CD14-positive monocyte (primary cell): ENCODE measurements at places on chromosomes 16 and 17.
A peak's percentile ranks its signal among the peaks of the same experiment; 100 is the strongest.

- no peak for DNase-seq
Observed at GRCh38 chr16:79628501-79628975, 28.0 kb upstream of the MAF start.

GRCh38 chr16:77711179-77711578 lies 11.1 kb upstream of the NUDT7 start:
- DNase-seq, result no peak

- DNase-seq, result no peak
Observed at GRCh38 chr16:77298418-77299360, 99.5 kb downstream of the SYCE1L start.

DNA sequence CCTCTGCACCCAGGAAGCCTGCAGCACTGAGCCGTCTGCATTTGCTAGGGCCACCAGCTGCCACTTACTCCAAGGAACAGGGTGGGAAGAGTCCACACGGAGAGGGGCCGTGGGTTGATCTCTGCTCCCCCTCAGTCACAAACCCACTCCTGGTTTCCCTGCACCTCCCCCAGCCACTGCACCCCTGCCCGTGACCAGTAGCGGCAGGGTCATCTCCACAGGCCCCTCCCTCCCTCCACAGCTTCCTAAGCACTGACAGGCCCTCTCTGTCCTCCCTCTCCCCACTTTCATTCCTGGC lies 75.2 kb downstream of the RBFOX3 start:
- DNase-seq, result no peak

DNA sequence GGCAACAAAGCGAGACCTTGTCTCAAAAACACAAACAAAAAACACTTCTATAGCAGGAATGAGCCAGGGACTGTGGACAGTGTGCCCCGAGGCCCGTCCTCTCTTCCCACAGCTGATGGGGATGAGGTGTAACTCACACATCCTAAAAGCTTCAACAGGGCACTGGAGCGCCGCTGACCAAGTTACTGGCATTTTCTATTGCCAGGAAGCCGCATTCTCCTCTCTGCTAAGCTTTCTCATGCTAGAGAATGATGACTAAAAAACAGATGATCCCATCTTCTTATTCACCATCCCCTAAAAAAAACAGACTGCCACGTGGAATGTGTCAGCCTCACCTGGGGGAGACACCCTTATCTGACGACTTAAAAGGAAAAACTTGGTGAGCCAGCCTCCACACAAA lies 16.3 kb downstream of the CARHSP1 start:
- no peak for DNase-seq

GRCh38 chr17:75524970-75525805 lies at the start of gene LLGL2:
Gene LLGL2, plus strand, starts transcription at chr17:75525697. Its CDS starts 17,730 bp downstream, at chr17:75543427.
- DNase-seq, result peak; percentile 48

- no peak for DNase-seq
Observed at GRCh38 chr16:4612474-4612931, 2.2 kb downstream of the UBALD1 start.

GRCh38 chr16:57196286-57196685 lies 10.2 kb downstream of the RSPRY1 start:
- no peak for DNase-seq

DNA sequence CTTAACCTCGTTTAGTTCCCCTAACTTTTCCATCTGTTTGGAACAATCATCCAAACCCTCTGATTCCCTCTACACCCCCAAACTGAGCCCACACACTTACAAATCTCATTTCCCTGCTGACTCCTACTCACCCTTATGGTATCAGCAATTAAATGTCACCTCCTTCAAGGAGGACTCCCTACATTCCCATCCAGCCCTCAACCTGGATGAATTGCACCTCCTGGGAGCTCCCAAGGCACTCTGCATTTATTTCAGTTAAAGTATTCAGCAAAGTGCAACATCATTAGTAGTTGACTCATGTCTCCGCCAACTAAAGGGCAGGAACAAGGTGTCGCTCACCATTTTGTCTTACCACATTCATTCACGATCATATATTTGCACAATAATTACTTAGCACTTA lies 353.5 kb downstream of the TMEM114 start:
- no peak for DNase-seq

- peak; percentile 53 for DNase-seq
Observed at GRCh38 chr16:69494991-69495392, 70.6 kb downstream of the CYB5B start.

DNA sequence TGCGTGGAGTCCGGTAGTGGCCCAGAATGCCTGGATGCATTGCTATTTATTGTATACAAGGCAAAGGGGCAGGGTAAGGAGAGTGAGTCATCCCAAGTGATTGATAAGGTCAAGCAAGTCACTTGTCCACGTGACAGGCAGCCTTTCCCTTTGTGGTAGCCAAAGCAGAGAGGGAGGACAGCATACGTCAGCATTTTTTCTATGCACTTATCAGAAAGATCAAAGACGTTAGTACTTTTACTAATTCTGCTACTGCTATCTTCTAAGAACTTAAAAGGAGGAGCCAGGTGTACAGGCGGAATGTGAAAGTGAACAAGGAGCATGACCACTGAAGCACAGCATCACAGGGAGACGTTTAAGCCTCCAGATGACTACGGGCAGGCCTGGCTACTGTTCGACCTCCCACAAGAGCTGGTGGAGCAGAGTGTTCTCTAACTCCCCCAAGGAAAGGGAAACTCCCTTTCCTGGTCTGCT lies 47.9 kb upstream of the ARL4D start:
- no peak for DNase-seq

DNA sequence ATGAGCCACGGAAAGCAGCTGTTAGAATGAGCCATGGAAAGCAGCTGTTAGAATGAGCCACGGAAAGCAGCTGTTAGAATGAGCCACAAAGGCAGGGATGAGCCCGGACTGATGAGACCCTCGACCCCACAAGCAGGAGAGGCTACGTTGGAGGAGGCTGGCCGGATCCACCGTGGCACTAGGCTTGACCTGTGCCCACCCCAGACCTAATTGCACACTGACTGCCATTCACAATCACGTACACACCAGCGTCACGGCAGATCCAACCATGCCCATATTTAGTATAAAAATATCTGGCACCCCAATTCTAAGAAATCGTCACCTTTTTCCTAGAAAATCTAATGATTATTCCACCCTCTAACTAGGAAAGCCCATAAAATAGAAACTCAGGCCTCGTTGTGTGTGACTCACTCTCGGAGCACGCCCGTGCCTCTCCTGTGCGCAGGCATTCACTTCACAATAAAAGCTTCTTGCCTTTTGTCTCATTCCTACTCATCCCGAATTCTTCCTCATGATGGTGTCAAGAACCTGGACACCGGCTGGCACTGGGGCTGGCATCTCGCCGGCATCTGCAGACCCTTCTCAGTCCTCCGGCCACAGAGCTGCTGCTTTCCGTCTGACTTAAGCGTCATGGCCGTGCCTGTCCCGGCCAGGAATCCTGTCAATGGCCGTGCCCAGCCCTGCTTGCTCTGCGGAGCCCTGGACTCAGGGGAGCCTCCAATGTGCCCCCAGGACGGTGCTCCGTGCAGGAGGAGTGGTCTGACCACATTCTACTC lies 5.5 kb upstream of the SECTM1 start:
- DNase-seq, result no peak

DNA sequence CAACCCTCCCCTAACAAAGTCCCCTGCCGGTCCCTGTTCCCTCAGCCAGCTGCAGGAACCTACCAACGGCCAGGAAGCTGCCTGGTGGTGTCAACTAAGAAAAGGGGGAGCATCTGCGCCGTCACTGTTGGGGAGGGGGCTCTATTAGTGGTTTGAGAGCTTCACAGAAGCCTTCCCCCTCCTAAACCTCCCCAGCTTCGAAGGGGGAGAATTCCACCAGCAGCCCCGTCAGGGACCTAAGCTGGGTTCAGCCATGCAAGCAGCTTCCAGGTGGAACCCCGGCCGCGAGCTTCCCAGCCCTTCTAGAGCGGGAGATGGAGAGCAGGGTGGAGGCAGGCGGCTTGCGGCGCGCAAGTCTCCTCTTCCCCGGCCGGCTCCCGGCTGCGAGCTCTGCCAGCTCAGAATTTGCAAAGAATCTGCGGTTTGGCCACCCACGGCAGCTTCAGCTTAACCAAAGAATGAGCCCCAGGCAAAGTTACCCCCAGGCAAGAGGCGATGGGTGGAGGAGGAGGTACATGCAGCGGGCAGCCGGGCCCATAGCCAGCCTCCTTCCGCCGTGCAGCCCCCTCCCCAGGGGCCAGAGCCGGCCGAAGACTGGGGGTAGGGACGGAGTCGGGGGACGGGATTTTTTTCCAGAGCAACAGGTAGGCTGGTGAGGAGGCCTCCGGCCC lies 33.7 kb downstream of the DDX19A start:
- peak; percentile 18 for DNase-seq
